ENCODE measurements at places on chromosomes 7 and 10. TPM values are rescaled to one million over a fixed set of nuclear protein-coding genes. Genes with fewer than 3 reads are reported as not detected.
A peak's percentile ranks its signal among the peaks of the same experiment; 100 is the strongest.

DNA sequence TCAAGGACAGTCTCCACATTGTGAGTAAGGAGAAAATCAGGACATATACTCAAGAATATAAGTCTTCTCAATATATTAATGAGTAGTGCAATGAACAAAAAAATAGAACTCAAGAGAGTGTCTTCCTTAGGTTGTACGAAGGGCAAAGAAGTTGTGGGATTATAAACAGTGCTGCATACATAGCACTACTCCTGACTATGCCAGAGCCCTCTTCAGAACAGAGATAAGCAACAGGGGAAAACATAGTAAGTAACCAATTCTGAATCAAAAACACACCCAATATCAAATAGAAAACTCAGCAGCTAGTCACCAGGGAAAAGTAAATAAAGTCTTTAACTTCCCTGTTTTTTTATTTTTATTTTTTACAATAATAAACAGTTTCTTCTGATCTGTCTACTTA lies 10.6 kb downstream of the ARHGAP21 start:
- no peak for DNase-seq

DNA sequence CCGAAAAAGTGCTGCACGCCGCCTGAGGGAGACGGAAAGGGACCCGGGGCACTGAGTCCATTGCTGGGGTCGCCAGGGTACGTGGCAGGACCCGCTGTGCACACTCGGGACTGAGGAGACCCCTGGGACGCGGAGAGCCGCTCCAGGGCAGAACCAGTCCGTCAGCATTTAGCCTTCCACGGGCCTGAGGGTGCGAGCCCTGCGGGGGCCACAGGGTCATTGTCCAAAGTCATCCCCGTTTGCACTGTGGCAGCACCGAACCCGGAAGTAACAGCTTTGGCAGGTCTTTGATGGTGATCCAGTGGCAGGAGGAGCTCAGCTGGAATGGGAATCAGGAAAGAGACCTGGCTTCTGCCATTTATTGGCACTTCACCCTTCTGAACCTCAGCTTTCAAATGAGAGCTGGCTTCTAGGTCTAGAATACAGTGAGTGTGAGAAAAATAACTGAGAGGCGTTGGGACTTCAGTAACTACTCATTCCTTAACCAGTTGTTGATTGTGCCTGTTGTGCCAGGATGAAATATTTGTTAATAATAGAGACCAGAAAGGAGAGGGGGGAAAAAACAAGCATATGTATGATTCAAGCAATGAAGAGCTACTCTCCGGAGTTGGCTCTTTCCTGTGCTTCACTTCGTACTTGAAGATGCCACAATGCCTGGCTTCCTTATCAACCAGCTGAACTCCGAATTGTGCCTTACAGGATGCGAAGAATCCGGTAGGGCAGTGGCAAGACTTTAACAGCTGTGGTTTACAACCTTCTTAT lies 811 bp upstream of the ARHGAP12 start:
- DNase-seq: peak; percentile 42

DNA sequence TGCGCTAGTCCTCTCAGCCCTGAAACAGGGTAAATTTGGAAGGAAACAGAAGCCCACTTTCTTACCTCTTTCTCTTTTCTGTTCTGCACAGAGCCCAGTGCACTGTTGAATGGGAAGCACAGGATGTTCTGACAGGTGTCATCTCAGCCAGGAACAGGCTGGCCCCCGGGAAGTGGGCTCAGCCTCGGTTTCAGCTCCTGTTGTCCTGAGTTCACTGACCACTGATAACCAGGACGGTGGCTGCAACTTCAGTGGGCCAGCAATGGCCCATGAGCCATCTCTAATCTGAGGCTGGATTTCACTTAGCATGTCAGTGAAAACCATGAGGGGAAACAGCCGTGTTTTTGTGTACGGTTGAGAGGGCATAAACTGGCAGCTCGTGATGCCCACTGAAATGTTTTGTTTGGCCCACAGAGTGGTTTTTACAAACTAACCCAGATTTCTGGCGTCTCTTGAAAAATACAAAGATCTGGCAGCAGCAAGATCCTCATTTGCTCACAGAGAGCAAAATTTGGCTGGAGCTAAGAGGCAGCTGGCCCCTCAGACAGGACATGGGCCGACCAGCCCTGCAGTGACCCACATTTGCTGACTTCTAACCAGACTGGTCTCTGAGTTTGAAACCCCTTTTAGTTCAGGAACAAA lies 455.9 kb downstream of the PAXIP1 start:
- DNase-seq: no peak

GRCh38 chr7:134083766-134084487 lies 43.2 kb upstream of the LRGUK start:
- DNase-seq: no peak

The ALOX5 gene
- 0.06 TPM for total RNA-seq

The TAC1 gene
- not detected for total RNA-seq

Data from Daoy (cell line).